ENCODE measurements at places on chromosomes 2 and 18. TPM values are rescaled to one million over a fixed set of nuclear protein-coding genes. Genes with fewer than 3 reads are reported as not detected.

DNA sequence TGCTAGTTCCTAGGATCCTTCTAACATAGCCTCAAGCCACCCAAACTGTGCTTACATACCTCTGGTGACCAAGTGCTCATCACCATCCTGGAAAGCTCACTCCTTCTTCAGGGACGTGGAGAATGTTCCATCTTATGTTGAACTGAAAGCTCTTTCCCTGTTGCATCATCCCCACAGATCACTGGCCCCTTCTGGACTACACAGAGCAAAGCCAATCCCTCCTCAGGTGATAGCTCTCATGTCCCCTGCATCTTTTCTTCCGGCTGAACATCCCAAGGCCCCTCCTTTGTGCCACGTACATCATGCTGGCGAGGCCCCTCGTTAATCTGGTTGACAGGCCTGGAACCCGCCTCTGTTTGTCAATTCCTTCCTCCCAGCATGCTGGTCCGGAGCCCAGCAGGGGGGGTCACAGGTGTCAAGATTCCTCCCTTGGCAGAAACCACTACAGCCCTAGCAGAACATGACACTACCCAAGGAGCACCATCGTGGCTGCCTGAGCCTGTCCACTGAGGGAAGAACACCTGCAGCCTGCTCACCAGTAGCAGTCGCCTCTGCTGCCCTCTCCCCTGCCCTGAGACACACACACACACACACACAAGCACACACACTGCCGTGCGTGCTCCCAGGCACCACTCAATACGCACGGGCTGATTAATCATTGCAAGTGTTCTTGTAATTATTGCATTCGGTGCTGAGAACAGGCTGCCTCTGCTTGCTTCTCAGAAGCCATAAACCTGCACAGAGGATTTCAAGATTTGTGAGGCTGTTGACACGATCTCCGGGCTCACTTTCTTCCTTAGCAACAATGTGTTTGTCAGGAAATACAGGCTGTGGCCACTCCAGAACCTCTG is 6.3 kb upstream of the KCNK3 start:
- no peak for DNase-seq
- H3K4me3 ChIP-seq, result no peak overlapping the region
- no peaks in the 10 kb centered on the region for H3K36me3 ChIP-seq

The CXCR1 gene
- not detected for total RNA-seq

- H3K4me3 ChIP-seq, result no peak overlapping the region
- H3K27me3 ChIP-seq, result peaks cover 14% of the 10 kb centered on the region
- no peak for DNase-seq
- H3K36me3 ChIP-seq, result no peaks in the 10 kb centered on the region
Measured at GRCh38 chr18:59861009-59861408, 38.8 kb upstream of the PMAIP1 start.

GRCh38 chr2:183179156-183179555 is 54.9 kb downstream of the NUP35 start:
- H3K27ac ChIP-seq, result no peak overlapping the region
- H3K4me1 ChIP-seq, result no peaks in the 10 kb centered on the region
- H3K36me3 ChIP-seq, result peaks cover 81% of the 10 kb centered on the region
- no peak overlapping the region for H3K4me3 ChIP-seq
- H3K27me3 ChIP-seq, result no peaks in the 10 kb centered on the region

The D2HGDH gene
- total RNA-seq, result 60.3 TPM

- no peak overlapping the region for H3K4me3 ChIP-seq
- no peaks in the 10 kb centered on the region for H3K27me3 ChIP-seq
- no peak for DNase-seq
- peaks cover 4% of the 10 kb centered on the region for H3K4me1 ChIP-seq
- no peaks in the 10 kb centered on the region for H3K36me3 ChIP-seq
- H3K27ac ChIP-seq, result no peak overlapping the region
Measured at GRCh38 chr18:26357960-26358359, 131.7 kb downstream of the TAF4B start.

The KCNG2 gene
- not detected for total RNA-seq

The BMP10 gene
- total RNA-seq, result not detected

GRCh38 chr18:79931475-79931874 is 20.0 kb downstream of the SLC66A2 start:
- H3K27ac ChIP-seq, result no peak overlapping the region
- peaks cover 76% of the 10 kb centered on the region for H3K36me3 ChIP-seq
- DNase-seq, result no peak
- no peaks in the 10 kb centered on the region for H3K27me3 ChIP-seq

- no peak overlapping the region for H3K4me3 ChIP-seq
- peaks cover 2% of the 10 kb centered on the region for H3K4me1 ChIP-seq
- no peak for DNase-seq
- no peak overlapping the region for H3K27ac ChIP-seq
Measured at GRCh38 chr2:64485331-64485730, 31.4 kb downstream of the LGALSL start.

- H3K4me1 ChIP-seq, result peaks cover 14% of the 10 kb centered on the region
- DNase-seq, result no peak
- no peaks in the 10 kb centered on the region for H3K27me3 ChIP-seq
- no peak overlapping the region for H3K27ac ChIP-seq
- H3K36me3 ChIP-seq, result peaks cover 4% of the 10 kb centered on the region
- no peak overlapping the region for H3K4me3 ChIP-seq
Measured at GRCh38 chr2:163664610-163665009, 71.2 kb downstream of the FIGN start.

The PNPT1 gene
- total RNA-seq, result 28.3 TPM

DNA sequence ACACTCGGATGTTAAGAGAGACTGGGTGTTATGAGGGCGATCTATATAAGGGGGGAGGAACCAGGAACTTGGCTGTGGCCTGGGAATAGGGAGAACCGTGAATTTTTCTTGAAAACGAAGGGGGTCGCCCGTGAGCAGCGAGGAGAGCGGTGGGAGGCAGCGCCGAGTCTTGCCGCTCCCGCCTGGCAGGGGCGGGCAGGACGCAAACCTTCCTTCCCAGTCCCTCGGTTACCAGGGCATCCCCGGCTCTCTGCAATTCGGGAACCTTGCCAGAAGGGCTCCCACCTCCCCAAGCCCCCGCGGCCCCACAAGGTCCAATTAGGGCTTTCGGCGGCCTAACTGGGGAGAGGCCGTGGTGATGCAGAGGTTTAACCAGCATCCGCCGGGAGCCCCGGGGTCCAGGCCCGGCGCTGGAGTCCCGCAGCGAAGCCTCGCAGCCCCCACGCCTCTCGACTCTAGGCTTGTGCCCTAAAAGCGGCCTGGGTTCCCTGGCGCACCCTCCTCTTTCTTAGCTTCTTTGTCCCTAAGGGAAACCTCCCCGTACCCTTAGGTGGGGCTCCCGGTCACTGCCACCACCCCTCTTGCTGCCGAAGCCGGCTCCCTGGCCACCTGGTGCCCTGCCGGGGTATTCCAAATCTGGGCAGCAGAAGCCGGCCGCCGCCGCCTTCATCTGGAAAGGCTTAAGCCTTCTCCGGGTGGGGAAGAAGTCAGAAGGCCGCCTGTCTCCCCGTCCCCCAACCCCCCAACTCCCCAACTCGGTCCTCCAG is 680 bp upstream of the FHOD3 start:
- no peaks in the 10 kb centered on the region for H3K36me3 ChIP-seq
- DNase-seq, result peak; percentile 50
- H3K4me3 ChIP-seq, result no peak overlapping the region
- peaks cover 15% of the 10 kb centered on the region for H3K27me3 ChIP-seq
- peaks cover 2% of the 10 kb centered on the region for H3K4me1 ChIP-seq
- H3K27ac ChIP-seq, result no peak overlapping the region

- no peak overlapping the region for H3K27ac ChIP-seq
- H3K4me3 ChIP-seq, result no peak overlapping the region
- DNase-seq, result no peak
- H3K36me3 ChIP-seq, result no peaks in the 10 kb centered on the region
- H3K4me1 ChIP-seq, result peaks cover 24% of the 10 kb centered on the region
Measured at GRCh38 chr2:60972889-60973656, 44.4 kb upstream of the PEX13 start.

The SFXN5 gene
- 18.8 TPM for total RNA-seq

The VSNL1 gene
- total RNA-seq, result 0.61 TPM

- no peak overlapping the region for H3K27ac ChIP-seq
- H3K4me1 ChIP-seq, result no peaks in the 10 kb centered on the region
- no peak overlapping the region for H3K4me3 ChIP-seq
- H3K36me3 ChIP-seq, result no peaks in the 10 kb centered on the region
Measured at GRCh38 chr2:201347138-201347537, 10.0 kb downstream of the FLACC1 start.

DNA sequence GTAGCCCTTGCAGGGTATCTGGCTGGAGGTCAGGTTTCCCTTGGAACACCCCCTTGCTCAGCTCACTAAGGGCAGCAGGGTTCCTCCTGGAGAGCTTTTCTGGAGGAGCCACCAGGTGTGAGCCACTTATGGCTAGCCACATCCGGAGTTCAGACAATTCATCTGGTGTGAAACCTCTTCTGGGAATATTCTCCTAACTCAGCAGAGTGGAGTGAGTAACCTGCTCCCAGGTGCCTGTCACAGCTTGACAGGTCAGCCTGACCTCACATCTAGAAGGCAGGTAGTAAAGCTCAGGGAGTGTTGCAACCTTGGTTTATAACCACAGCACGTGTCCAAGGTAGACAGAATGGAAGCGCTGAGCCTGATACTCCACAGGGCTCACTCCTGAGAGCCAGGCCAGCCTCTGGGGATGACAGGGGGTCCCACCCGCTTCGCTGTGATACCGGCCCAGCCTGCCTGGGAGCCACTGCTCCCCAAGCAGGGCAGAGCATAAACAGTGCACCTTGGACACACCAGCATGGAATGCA is 62.6 kb upstream of the TGFA start:
- no peak overlapping the region for H3K4me3 ChIP-seq
- no peaks in the 10 kb centered on the region for H3K4me1 ChIP-seq
- no peaks in the 10 kb centered on the region for H3K36me3 ChIP-seq
- DNase-seq, result no peak
- no peak overlapping the region for H3K27ac ChIP-seq
- peaks cover 46% of the 10 kb centered on the region for H3K27me3 ChIP-seq

DNA sequence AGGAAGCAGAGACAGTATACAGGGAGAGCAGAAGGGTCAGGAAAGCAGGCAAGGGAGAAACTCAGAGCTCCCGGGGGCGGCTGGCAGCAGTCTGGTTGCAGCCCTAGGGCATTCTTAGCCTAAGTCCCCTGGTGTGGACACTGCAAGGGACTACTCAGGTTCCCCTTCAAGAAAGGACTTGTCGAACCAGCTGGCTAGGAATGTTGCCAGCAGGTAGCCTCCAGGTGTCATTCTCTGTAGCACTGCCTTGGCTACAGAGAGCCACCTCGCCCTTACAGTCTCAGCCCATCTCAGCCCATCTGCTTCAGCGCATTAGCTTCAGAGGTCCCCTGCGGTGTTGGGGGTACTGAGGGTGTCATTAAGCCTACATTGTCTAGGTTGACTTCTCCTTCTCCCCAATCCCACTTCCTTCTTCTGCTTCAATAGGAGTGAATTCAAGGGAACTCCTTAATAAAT is 11.3 kb upstream of the TMSB10 start:
- H3K4me1 ChIP-seq, result peaks cover 18% of the 10 kb centered on the region
- no peaks in the 10 kb centered on the region for H3K27me3 ChIP-seq
- no peak overlapping the region for H3K4me3 ChIP-seq
- no peak for DNase-seq
- H3K27ac ChIP-seq, result no peak overlapping the region

The GMCL1 gene
- total RNA-seq, result 18.6 TPM

DNA sequence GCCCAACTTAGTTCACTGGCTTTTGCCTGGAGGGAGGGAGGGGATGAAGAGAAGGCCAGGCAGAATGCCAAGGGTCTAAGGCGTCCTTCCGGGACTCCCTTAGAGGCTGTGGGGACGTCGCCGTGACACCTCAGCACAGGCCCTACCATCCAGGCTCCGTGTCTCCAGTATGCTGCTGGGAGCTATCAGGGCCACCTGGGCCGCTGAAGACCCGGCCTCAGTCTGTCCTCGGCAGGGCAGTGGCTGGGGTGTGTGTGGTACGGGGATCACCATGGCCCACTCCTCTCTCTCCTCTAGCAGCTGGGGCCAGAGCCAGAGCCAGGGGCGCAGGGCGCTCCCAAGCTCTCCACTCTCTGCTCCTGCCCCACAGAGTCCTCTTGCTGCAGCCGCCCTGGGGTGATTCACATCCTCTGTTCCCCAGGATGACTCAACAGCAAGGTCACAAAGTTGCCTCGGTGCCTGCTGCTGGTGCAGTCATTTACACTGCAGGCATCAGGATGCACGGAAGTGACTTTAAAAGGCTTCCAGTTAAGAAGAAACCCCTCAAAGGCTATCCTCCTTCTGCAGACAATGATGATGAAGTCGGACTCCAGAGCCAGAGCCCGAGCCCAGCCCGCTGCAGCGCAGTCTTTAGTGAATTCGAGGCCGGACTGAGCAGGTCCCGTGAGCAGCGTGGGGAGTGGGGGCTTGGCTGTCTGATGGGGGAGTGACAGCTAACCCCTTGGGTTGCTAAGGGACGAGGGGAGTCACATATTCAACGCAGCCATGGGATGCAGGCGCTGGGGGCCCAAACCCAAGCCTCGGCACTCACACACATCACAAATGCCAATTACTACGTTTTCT is 31.9 kb downstream of the SNORC start:
- H3K27me3 ChIP-seq, result peaks cover 6% of the 10 kb centered on the region
- no peak overlapping the region for H3K4me3 ChIP-seq
- DNase-seq, result no peak
- no peak overlapping the region for H3K27ac ChIP-seq
- no peaks in the 10 kb centered on the region for H3K36me3 ChIP-seq

The GALR1 gene
- total RNA-seq, result not detected

The MCEE gene
- 17.8 TPM for total RNA-seq
